Adrenal gland (tissue), 19 donors: ENCODE measurements at places on chromosomes 1 and 21. TPM values are rescaled to one million over a fixed set of nuclear protein-coding genes. Genes with fewer than 3 reads are reported as not detected.
A peak's percentile ranks its signal among the peaks of the same experiment; 100 is the strongest.

DNA sequence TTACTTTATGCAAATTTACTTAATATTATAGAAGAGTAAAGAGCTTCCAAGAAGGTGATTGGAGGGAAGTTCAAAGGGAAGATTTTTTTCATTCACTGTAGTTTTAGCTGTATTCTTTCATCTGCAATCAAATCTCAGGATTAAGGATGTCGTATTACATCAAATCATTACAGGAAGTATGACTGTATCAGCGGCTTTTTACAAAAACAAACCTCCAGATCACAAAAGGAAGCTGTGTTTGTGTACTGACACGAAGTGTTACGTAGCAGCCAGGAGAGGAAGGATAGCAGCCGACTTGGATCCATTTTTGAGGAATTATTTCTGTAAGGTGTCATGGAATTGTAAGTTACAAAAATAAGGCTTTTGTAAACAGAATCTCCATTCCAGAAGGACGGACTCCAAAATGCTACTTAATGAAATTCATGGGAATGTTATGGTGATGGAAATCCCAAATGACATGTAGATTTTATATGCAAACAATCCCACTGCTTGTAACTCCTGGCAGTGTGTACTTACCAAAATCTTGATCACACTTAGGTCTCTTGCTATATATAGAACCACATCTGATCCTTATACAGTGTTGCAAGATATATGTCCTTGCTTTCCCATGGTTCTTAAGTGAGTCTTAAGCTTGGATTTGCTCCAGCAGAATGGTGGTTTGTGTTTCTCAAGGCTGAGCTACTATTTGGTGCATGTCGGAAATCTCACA is 49.8 kb downstream of the KCNJ15 start:
- DNase-seq: no peak

DNA sequence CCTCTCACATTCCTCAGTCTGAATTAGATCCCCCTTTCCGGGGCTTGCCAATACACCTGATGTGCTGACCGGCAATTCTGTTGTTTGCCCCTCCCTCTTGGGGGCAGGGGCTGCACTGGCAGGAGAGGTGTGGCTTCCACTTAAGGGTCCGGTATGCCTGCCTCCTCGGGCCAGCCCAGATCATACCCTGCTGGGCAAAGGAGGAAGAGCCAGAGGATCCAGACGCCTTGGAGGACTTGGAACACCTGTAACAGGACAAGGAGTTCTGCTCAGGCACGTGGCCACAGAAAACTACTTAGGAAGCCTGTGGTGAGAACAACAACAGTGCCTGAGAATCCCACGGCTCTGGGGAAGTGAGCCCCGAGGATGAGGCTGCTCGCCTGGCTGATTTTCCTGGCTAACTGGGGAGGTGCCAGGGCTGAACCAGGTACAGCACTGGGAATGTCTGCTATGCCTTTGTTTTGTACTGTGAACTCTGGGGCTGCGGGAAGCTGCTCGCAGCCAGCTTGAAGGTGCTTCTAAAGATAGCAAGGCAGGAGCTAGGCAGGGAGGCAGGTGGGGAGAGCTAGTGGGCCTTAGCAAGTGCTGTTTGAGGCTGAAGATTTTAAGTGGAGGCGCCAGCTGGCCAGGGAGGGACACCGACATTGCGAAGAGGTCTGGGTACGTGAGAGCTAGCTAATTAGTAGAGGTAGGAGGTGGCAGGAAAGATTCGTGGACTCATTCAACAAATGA is at the start of gene SMPDL3B:
SMPDL3B (plus strand) TSS at position 183 of the 732 bp plus-strand sequence; CDS start at position 367, 184 bp downstream.
- DNase-seq: no peak

- no peak for DNase-seq
These were observed 66.8 kb downstream of the EPB41 start for GRCh38 chr1:28981210-28981609.

DNA sequence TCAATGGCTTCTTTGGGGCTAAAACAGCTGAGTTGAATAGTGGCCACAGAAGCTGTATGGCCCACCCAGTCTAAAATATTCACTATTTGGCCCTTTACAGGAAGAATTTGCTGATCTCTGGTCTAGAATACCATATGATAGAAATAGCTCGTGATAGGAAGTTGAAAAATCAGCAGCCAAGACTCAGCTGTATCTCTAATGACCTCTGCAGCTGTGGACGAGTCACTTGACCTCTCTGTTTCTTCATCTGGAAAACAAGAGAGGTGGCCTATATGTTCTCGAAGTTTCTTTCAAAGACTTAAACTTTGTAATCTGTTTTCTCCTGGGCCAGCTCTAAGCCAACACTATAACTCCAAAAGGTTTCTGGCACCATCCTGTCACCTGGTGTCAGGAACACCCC is 129.2 kb downstream of the ZBTB18 start:
- no peak for DNase-seq

DNA sequence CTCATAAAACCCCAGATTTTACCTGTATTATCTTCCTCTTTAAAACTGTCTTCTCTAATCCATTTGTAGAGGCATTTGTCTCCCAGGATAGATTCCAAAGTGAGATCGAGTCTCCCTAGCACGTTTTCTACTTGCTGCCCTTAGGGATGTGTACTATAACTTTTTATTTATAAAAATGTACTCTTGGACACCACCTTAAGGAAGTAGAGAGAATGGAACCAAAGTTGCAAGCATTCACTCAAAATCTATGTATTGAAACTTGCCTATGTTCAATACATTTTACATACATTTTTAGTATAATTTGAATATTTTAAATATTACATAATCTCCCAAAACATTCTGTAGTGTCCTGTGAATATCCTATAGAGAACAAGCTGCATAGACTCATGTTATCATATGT is 842 bp upstream of the SPRR2A start:
- DNase-seq: no peak

DNA sequence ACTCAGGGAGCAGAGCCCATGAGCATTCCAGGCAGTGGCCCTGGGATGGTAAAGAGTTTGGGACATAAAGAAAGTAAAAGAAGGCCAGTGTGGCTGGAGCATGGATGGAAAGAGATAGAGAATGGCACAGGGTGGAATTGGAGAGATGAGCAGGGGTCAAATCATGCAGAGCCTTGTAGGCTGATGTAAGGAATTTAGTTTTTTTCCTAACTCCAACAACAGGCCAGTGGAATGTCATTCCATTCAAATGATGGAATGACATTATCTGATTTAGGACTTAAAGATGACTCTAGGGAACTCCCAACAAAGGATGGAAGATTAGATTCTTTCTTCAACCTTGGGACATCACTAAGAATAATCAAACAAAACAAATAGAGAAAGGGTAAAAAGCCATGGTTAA is 12.8 kb upstream of the S100A2 start:
- DNase-seq: no peak

DNA sequence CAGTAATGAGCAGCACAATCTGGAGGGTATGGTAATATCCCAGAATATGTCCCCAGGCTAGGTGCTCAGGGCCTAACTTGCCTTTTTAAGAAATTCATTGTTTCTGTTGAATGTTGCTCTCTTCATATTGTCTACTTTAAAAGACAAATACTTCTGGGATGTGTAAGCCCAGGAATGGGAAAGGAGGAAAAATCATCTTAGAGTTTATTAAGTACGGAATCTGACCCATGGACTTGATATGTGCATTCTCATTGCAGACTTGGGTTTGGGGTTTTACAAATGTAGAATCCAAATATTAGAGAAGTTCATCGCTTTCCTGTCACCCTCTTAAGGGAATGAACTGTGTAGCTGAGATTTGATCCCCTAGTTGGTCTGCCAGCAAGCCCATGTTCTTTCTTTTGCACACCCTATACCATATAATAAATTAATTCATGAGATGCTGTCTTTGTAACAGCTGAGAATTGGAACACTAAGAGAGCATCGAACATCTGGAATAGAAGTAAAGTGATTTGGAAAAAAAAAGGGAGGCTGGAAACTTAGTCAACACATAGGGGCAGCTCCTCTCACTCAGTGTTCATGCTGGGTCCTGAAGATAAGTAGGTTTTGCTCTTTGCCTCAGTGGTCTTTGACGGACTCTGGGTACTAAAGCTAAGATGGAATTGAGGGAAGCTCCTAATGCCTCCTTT is 235.8 kb upstream of the C1orf105 start:
- no peak for DNase-seq

GRCh38 chr1:167617153-167618147 is 12.6 kb upstream of the RCSD1 start:
- DNase-seq: peak; percentile 18

- no peak for DNase-seq
These were observed 21.5 kb upstream of the DDOST start for GRCh38 chr1:20682571-20683236.

DNA sequence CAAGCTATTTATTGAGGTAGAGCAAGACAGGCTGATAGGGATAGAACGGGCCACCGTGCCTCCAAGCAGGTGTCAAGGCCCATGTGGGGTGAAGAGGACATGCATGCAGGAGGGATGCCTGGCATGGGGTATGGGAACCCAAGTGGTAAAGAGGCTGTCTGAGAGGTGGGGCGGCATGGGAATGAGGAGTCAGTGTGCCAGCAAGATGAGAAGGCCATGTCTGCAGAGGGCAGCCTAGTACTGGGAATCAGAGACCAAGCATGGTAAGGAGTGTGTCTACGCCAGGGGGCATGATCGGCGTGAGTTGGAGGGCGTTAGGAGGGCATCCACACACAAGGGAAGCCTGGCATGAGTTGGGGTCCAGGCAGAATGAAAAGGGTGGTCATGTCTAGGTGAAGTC is 303.7 kb upstream of the PLD5 start:
- no peak for DNase-seq

GRCh38 chr1:225845571-225846259 is 35.8 kb downstream of the EPHX1 start:
- DNase-seq: peak; percentile 82

DNA sequence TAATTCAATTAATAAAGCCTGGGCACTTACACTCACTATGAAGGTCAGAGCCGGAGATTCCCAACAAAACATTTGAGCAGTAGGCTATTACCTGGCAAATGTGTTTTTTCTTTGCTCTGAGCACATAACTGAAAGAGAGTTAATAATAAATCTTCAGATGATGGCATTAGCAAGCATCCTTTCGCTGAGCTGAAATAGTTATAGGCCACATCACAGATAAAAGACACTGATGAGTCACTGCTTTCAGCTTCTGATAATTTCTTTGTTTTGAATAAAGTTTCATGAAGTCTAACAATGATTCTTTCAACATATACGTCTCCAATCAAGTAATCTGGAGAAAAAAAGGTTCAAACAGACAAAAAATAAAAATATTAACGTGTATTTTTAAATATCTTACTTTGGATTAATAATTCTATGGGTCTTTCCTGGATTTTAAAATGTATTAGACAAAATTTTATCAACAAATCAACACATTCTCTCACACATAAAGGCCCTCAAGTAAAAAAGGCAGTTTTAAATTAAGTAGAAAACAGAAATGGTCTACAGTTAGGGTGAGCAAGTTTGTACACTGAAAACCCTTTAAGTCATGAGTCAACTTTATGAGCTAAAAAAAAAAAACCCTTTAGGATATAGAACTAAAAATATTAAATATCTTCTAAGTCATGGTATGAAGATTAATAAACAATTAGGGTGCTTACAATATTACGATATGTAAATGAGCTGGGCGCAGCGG is 33.1 kb downstream of the LTN1 start:
- no peak for DNase-seq

GRCh38 chr1:230068952-230069684 is 2.1 kb downstream of the GALNT2 start:
- DNase-seq: no peak

DNA sequence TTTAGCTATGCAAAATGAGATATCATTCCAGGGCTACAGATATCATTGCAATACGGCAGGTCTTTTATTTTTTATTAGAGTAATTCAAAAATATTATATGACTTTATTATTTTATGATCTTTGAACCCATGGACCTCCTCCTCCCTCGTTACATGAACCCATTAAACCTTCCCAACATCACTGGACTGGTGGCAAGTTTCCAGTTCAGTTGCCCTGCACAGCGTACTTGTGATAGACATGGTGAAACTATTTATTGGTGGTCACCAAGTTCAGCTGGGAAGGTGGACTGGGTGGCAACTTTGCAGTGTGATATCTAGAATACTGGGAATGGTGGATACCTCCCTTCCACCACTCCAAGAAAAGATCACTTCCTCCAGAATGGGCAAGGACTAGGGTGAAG is 52.5 kb downstream of the SLC30A10 start:
- no peak for DNase-seq

GRCh38 chr1:95041491-95042165 is 31.1 kb downstream of the ALG14 start:
- peak; percentile 80 for DNase-seq

DNA sequence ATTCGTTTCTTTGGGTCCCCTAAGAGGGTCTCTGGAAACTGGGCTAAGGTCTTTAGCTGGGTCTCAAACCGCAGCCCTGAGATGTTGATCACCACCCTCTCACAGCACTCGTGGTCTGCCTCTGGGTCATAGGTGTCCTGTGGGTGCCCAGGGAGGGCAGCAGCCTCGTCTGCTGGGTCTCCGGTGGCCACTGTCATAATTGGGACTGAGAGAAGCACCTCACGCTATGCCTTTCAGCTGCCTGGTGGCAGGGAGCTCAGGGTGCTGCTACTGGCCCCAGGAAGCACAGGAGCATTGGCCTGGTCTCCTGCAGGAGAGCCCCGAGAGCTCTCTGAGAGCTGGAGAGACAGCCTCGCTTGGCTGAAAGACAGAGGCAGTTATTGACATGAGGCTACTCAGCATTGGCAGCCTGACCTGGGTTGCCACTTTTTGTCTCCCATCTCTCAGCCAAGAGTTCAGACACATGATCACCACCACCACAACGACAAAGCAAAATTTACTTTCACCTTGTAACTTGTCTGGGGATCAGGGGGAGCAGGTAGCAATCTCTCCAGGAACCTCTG is 1.5 kb downstream of the KCNA2 start:
- no peak for DNase-seq

GRCh38 chr1:119747451-119747850 is 21.3 kb downstream of the HMGCS2 start:
- DNase-seq: no peak

- no peak for DNase-seq
These were observed 267.7 kb downstream of the AKT3 start for GRCh38 chr1:243582326-243582725.

- peak; percentile 94 for DNase-seq
These were observed at the start of gene DPH5 for GRCh38 chr1:101025657-101026429. TSS of gene DPH5 (minus strand) at chr1:101025784. CDS start at chr1:101025443, 341 bp downstream.

- DNase-seq: peak; percentile 82
These were observed 28.8 kb downstream of the MEF2D start for GRCh38 chr1:156471496-156472490.

GRCh38 chr1:56204206-56204605 is 375.2 kb downstream of the PLPP3 start:
- DNase-seq: no peak

GRCh38 chr1:153095764-153096163 is 1.4 kb upstream of the SPRR2E start:
- DNase-seq: no peak

The CTSE gene
- total RNA-seq: not detected

The C8B gene
- not detected for total RNA-seq

The AKR1A1 gene
- 118 TPM for total RNA-seq

The ALX3 gene
- not detected for total RNA-seq

The ZMPSTE24 gene
- 53.0 TPM for total RNA-seq

The CDCA8 gene
- 0.49 TPM for total RNA-seq

The OPTC gene
- not detected for total RNA-seq

The BRINP3 gene
- total RNA-seq: not detected

The PTCH2 gene
- 3.0 TPM for total RNA-seq
